ENCODE measurements at places on chromosomes 7 and 10. TPM values are rescaled to one million over a fixed set of nuclear protein-coding genes. Genes with fewer than 3 reads are reported as not detected.

MYPN gene
- not detected for total RNA-seq

PNLIPRP2 gene
- total RNA-seq: not detected

CPA4 gene
- total RNA-seq: not detected

DNA sequence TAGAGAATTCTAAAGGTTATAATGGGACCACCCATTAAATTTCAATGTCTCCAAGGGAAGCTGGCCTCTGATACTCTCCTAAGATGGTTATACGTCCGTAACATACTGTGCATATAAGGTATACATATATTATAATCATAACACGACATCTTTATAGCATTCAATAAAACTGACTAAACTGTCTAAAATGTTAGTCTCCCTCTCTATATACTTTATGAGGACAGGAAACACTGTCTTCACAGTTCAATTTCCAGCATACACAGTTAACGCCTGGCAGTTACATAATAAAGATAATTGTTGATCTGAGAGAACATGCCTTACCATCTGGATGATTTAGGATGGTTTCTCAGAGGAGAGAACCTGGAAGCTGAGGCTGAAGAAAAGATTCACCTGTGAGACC lies 1.2 kb upstream of the ORC5 start:
- H3K4me1 ChIP-seq: peaks cover 29% of the 10 kb centered on the region
- no peak for DNase-seq
- peaks cover 4% of the 10 kb centered on the region for H3K36me3 ChIP-seq
- H3K27me3 ChIP-seq: peaks cover 13% of the 10 kb centered on the region

DNA sequence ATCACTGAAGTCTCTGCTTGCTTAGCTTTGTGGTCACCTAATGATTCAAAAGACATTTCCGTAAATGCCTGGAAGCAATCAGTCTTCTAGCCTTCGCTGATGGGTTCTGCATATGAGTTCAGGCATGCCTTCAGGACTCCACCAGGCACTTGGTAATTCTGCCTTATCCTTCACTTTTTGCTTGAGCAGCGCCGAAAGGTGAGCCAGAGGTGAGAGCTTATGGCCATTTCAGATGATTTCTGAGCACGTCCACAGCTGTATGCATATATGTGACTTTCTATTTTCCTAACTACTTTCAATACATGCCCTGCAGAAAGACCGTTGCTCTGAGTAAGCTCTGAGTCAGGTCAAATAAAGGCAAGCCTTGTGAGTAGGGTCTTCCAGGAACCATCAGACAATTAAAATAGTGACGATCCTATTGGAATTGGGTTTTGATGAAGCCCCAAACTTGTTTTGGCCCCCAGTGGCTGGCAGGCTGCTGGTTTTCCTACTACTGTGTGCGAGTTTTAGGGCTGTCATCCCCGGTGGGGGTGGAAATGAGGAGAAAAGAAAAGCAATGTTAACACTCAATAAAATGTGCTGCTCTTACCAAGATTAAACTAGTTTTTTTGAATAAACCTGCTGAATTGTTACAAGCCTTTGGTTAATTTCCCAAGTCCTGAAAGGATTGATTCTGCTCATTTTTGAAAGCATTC lies 154.4 kb upstream of the AKR1E2 start:
- no peak overlapping the region for H3K27ac ChIP-seq
- peaks cover 45% of the 10 kb centered on the region for H3K27me3 ChIP-seq
- H3K4me3 ChIP-seq: no peak overlapping the region
- DNase-seq: no peak
- no peaks in the 10 kb centered on the region for H3K4me1 ChIP-seq
- peaks cover 1% of the 10 kb centered on the region for H3K36me3 ChIP-seq

- no peaks in the 10 kb centered on the region for H3K27me3 ChIP-seq
- no peak overlapping the region for H3K27ac ChIP-seq
- H3K36me3 ChIP-seq: peaks cover 20% of the 10 kb centered on the region
- DNase-seq: no peak
- no peak overlapping the region for H3K4me3 ChIP-seq
Measured at GRCh38 chr10:119441151-119441821, 101.2 kb downstream of the RGS10 start.

- no peaks in the 10 kb centered on the region for H3K4me1 ChIP-seq
- no peak overlapping the region for H3K4me3 ChIP-seq
- H3K36me3 ChIP-seq: no peaks in the 10 kb centered on the region
Measured at GRCh38 chr7:158997110-158997453, 140.7 kb downstream of the DYNC2I1 start.

GRCh38 chr7:138843632-138844580 lies 45.9 kb upstream of the ATP6V0A4 start:
- no peak overlapping the region for H3K4me3 ChIP-seq
- no peaks in the 10 kb centered on the region for H3K4me1 ChIP-seq
- no peak overlapping the region for H3K27ac ChIP-seq
- DNase-seq: no peak
- peaks cover 25% of the 10 kb centered on the region for H3K27me3 ChIP-seq
